ENCODE measurements at places on chromosomes 1 and 21. TPM values are rescaled to one million over a fixed set of nuclear protein-coding genes. Genes with fewer than 3 reads are reported as not detected.

- DNase-seq, result no peak
Observed at GRCh38 chr1:222865718-222866117, 50.9 kb downstream of the DISP1 start.

GRCh38 chr1:105419030-105419429 is 1637.4 kb upstream of the PRMT6 start:
- no peak for DNase-seq

GRCh38 chr1:4674676-4675075 is 20.3 kb downstream of the AJAP1 start:
- no peak for DNase-seq

DNA sequence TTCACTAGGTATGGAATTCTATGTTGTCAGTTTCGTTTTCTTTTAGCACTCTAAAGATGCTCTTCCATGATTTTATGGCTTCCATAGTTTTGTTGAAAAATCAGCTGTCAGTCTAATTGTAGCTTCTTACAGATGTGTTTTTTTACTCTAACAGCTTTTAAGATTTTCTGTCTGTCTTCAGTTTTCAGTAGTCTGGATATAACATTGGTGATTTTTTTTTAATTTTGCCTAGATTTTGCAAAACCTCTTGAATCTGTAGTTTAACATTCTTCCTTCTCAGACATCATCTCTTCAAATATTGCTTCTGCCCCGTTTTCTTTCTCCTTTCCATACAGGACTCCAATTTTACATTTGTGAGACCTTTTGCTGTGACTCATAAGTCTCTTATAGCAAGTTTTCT is 17.9 kb upstream of the DYRK1A start:
- DNase-seq, result no peak

DNA sequence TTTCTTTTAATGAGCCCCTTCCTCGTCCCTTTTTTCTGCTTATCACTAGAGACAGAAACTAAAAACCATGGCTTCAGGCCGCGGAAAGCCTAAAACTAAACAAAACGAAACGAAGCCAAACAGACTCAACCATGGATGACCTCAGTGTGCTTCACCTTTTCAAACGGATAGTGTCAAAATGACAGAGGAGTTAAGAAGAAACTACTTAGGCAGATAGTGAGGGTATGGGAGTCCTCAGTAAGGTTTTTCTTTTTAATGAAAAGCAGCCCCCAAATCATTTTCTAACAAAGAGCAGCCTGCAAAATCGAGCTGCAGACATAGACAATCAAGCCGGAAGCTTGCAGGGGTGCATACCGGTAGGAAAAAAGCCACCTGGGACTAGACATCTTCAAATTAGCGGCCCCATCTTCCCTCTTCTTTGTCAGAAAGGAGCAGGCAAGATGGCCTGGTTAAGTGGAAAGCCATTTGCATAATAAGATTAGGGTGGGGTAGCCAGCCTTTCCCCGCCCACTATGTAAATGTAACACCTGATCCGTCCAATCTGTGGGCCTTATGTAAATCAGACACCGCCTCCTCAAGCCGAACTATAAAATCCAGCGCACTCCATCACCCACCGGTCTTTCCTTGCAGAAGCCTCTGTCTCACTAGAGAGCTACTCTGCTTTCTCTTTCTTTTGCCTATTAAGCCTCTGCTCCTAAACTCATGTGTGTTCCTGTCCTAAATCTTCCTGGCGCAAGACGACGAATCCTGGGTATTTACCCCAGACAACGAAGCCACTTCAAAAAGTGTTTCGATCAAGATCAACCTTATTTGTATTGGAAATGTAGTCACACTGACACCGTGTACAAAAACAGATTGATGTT is 6.2 kb upstream of the ERO1B start:
- DNase-seq, result no peak

DNA sequence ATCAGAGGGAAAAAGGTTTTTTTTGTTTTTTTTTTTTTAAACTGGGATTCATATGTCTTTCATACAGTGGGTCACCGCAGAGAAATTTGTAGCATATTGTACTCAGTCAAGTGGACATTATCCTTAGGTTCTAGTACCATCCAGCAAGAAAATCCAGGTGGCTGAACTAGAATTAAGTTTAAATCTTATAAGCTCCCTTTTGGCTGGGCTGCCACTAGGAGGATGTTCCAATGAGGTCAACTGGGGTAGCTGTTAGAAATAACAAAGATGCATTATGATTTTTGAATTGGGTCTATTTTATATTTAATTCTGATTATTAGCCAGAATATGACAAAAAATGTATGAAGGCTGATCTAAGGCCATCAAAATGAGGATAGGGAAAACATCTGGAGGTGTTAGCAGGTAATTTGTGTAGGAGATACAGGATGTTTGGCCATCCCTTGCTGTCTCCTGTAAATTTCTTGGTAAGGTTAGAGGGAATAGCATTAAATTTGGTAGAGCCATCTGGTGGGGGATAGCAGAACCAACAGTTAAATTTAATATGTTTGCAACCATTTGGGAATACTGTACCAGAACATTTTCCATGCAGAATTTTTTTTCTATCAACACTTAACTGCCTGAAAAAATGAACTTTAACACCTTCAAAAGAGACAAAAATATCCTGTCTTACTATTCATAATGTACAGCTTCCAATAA is 568.5 kb upstream of the B3GALT2 start:
- no peak for DNase-seq

DNA sequence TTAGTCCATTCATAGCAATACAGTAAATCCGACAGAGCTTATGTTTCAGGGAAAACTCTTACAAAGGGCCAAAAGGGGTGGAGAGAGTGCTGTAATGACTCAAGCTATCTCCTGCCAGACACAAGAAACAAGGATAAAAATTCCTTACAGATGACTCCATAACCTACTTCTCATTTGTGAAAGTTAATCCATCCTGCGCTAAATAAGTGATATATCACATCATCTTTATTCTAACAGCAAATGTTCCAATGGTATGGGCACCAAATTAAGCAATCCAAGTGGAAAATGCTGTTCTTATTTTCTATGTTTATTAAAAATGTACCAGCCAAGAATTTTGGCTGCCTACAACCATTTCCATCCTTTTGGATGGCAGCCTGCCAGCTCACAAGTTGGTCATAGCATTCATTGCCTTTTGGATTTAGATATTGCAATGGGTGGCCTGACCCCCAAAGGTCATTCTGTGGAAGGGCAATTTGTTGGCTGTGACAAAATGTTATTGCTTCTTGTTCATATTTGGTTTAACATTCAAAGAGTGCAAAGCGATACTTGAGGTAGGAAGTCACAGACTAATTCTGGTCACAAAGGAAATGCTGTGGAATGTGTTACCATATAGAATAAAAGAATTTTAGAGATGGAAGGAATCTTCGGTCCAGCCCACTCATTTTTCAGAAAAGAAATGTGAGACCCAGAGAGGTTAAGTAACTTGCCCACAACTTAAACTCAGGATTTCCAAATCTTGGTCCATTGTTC is 2.8 kb upstream of the ENAH start:
- peak; percentile 96 for DNase-seq

DNA sequence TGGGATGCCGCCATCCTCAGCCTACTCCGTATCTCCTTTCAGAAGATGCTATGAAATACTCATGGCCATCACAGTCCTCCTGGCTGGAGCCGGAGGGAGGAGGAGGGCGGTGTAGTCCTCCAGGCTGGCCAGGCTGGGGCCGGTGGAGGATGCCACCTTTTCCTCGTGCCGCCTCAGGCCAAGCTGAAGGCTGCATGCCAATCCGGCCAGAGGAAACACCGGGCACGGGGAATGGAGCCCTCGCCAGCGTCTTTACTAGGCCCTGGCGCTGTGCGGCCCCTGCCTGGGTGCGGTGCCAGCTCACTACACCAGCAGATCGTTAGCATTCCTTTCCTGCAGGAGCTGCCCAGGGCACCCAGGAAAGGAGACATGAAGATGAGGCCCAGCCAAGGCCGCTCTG is 70.1 kb downstream of the CASZ1 start:
- DNase-seq, result no peak

DNA sequence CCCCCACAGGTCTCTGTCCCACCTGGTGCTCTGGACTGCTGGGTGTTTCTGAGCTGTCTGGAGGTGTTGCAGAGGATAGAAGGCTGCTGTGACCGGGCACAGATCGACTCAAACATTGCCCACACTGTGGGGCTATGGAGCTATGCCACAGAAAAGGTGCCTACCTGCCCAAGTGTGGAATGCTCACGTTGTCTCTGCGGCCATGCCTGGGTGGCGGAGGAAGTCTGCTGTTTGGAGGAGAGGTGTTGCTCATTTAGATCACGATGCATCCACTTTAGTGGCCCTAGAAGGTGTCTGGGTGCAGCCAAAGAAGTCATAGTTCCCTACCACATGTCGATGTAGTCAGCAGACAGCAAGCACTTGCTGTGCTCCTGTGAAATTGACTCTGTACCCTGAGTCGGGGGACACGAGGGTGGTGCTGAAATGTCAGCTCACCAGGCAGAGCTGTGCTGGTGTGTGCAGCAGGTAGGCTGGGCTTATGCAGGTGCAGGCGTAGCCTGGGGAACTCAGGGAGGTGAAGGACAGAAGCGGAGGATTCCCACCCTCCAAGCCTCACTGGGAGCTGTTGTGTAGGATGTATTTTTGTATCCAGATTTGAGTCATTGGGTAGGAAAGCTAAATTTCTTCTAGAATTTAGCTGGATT is 32.8 kb upstream of the PWP2 start:
- no peak for DNase-seq

- peak; percentile 56 for DNase-seq
Observed at GRCh38 chr21:35616090-35616489, 444.2 kb downstream of the SETD4 start.

DNA sequence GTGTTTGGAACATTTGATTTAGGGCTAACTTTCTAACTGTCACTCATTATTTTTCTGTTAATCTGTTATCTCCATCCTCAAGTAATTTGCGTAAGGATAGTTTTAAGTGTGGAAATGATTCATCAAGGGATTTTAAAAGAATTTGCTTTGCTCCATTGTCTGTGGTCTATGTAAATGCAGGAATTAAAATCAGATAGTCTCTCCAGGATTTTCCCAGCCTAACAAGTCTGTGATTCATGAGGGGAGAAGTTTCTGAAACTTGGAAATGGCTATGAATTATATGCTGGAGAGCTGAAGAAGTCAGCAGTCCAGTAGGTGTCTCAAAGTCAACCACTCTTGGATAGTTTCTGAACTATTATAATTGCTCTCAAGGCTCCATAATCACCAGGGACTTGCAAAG is 264.5 kb downstream of the MRPL39 start:
- no peak for DNase-seq

Gene SLC39A1
- total RNA-seq, result 59.3 TPM

Gene KCNJ6
- 0.82 TPM for total RNA-seq

DNA sequence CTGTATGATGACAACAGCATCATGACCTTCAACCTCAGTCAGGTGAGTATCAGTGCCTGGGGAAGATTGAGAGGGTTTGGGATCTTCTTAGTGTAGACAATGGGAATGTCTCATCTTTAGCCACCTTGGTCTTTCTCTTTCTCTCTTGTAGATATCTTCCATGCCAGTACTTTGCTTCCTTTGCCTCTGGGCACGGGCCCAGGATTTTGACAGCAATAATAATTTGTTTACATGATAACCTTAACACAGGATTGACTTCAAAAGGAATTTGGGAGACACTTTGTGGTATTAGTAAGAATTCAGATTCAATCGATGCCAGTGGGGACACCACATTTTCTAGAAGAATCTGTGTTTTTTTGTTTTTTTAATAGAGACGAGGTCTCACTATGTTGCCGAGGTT is 12.1 kb upstream of the PIGV start:
- no peak for DNase-seq

Gene SCCPDH
- 46.8 TPM for total RNA-seq

Gene HDGF
- 130 TPM for total RNA-seq

Gene IQGAP3
- 10.3 TPM for total RNA-seq

GRCh38 chr1:66300972-66301451 is 232.9 kb upstream of the SGIP1 start:
- DNase-seq, result no peak

DNA sequence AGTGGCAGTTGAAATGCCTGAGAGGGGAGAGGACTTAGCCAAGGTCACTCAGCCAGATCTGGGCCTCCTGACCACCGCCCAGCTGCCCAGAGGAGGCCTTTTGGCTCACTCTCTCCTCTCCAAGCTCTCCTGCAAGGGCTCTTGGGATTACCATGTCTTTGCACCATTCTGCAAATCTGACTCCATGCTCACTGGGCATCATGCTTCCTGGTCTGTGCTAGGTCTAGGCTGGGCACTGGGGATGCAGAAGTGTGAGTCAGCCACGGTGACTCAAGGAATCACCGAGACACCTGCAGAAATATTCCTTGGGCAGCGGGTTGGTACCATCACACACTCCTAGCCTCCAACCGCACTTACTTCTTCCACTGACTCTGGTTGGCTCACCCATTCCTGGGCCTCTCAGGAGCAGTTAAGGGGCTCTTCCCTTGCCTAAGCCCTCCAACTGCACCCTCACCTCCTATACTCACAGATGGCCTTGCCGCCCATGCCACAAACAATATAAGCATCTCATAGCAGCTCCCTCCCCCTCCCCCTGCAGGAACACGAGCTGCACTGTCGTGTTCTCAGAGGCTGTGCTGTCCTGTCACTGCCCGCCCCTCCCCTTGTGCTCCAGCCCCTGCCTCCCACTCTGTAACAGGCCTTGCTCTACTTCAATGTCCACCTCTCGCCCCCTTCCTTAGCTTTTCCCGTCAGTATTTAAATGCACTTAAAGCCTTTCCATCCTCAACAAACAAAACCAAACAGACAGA is 34.8 kb downstream of the CDCP2 start:
- no peak for DNase-seq

DNA sequence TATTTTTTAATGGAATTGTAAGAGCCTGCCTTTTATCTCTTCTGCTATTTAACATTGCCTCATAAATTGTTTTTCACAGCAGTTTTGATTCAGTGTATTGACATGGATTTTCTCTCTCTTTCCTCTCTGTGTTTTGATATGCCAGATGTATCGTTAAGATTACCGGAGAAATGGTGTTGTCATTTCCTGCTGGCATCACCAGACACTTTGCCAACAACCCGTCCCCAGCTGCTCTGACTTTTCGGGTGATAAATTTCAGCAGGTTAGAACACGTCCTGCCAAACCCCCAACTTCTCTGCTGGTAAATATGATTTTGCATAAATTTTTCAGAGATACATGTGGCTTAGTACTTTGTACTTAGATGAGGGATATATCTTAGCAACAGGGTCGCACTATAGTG is 23.1 kb upstream of the DYNLT5 start:
- DNase-seq, result peak; percentile 10

DNA sequence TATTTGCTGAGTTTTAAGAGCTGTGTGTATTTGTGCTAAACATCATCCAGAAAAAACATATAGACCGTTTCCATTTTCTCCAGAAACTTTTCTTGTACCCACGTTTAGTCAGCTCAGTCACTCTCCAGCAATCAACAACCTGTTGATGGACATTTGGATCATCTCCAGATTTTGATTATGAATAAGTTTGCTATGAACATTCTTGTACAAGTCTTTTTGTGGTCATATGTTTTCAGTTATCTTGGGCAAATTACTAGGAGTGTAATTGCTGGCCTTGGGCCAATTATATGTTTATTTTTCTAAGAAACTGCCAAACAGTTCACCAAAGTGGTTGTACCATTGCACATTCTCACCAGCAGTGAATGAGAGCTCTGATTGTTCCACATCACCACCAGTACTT is 221.8 kb downstream of the CENPF start:
- DNase-seq, result no peak

GRCh38 chr1:112841825-112842224 is 114.2 kb downstream of the SLC16A1 start:
- DNase-seq, result no peak

GRCh38 chr1:17045150-17045549 is 8.7 kb downstream of the SDHB start:
- no peak for DNase-seq

GRCh38 chr1:221527886-221528624 is 213.8 kb downstream of the DUSP10 start:
- DNase-seq, result no peak

Data from tongue (tissue), 3 donors.